ENCODE measurements at places on chromosomes 7 and 10.

DNA sequence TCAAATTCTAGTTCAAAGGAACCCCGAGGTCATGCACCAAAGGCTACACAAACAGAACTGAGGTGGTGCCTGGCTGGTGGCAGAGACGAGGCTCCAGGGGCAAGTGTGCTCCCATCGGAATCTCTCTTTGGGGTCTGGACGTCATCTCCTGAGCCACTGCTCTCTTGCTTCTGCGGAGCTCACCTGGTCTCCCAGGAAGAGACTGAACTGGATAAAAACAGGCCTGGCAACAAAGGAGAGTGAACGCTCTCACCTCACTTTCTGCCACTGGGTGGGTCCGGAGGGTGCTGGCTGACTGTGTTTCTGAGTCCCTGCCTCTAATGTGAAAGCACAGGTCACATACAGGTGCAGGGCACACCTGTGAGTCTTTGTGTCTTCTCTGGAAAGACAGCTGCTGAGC is 22.4 kb downstream of the VIPR2 start:
- no peak for DNase-seq

GRCh38 chr7:68529221-68529620 is 1069.1 kb upstream of the AUTS2 start:
- DNase-seq: no peak

- DNase-seq: no peak
Measured at GRCh38 chr10:43623351-43623750, 17.1 kb downstream of the ZNF485 start.

DNA sequence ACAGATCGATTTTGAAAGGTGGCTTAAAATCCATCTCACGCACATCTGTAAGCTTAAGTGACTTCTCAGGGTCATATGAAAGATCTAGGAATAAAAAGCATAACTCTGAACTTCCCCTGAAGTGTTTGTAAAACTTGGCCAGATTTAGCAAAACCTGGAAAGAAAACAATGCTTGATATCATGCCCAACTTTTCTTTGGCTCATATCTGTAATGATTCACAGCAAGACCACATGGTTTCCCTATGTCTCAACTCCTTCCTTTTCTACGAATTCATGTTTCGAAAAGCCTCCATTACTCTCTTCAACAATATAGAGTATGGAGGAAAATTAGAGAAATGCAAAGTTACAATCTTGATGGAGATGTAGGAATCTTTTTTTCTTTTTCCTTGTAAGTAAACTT is 20.1 kb upstream of the CABCOCO1 start:
- no peak for DNase-seq

DNA sequence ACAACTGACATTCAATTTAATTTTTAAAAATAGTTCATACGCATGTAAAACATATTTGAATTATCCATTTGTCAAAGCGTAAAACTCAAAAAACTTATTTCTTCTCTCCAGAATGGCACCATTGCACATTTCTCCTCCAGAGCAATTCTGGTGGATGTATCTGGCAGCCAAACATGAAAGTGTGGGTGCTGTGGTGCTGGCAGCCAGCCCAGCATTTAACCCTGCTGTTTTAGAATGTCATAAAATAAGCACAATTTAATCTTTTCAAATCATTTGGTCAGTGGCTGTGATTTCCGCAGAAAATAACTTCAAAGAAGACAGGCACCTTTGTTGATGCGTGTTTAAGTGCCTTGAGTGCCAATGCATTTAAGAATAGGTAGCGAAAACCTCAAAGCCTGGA is 302.7 kb upstream of the MEOX2 start:
- no peak for DNase-seq

DNA sequence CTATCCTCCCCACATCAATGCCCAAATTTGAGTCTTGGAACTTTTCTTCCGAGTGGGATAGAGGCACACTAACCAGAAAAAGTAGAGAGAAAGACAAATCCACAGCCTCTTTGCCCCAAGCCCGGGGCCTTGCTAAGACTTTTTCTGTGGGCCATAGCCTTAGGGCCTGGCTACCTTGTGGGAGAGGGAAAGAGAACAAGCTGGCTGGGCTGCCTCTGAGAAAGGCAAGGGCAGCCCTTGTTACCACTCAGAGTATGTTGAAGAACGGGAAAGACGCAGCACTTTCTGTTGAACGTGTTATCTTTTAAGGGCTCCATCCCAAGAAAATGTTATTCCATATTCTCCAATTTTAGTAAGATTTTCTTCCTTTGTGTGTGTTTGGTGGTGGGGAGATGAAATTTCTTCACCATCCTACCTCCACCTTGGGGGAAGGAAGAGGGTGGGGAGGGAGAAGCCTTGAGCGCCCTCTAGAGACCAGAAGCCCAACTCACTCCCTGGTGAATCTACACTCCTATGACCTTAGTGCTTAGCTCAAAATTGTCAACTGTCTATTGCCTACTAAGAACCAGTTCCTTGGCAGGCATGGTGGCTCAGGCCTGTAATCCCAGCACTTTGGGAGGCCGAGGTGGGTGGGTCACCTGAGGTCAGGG is 3.9 kb upstream of the NRF1 start:
- DNase-seq: no peak

DNA sequence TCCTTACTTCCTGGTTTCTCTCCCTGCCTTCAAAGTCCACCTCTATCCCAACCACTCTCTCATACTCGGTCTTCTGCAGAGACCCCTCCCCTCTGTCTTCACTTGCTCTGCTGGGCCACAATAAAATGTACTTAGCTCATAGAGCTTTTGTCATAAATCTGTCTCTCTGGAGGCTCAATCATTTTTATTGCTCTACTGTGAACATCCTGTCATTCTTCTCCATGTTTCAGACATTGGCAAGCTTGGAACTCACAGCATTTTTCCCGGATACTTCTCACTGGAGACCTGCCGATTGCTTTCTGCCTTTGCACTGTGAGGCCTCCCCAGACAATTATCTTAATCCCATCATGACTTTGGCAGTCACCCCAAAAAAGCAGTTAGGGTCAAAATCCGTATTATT is 192.3 kb upstream of the ZMIZ1 start:
- DNase-seq: no peak

DNA sequence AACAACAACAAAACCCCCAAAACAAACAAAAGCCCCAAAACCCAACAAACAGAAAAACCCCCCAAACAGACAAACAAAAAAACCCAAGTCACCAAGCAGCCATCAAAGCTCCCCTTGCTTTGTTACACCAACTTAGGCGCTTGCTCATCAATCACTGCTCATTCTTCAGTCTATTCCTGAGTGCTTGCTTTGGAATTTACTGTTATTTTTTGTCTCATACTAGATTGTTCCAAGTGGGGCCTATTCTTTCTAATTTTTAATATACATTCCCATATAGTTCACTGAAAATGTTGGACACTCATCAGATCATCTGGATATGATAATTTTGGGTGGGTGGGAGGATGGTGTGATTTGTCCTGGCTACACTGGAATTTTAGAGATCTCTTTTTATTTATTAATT is 126.0 kb upstream of the JCAD start:
- DNase-seq: no peak

DNA sequence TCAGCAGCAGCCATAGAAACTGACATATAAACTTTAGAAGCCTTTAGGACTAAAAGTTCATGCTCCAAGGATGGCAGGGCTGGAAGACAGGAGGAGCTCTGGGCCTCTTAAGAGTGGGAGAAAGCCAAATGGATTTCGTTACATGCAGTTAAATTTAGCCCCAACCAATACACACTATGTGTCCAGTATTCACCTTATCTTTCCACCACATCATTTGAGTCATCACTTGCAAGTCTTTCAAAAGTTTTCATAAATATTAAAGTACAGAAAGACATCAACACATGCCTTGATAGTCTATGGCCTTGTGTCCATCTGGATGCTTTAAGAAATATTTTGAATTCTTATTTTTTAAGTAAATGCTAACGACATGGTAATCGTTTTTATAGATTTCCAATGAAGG is 392.4 kb upstream of the LRRN3 start:
- DNase-seq: no peak

GRCh38 chr10:29618341-29619171 is 16.2 kb downstream of the SVIL start:
- no peak for DNase-seq

- no peak for DNase-seq
Measured at GRCh38 chr7:134165252-134165651, 38.1 kb downstream of the LRGUK start.

DNA sequence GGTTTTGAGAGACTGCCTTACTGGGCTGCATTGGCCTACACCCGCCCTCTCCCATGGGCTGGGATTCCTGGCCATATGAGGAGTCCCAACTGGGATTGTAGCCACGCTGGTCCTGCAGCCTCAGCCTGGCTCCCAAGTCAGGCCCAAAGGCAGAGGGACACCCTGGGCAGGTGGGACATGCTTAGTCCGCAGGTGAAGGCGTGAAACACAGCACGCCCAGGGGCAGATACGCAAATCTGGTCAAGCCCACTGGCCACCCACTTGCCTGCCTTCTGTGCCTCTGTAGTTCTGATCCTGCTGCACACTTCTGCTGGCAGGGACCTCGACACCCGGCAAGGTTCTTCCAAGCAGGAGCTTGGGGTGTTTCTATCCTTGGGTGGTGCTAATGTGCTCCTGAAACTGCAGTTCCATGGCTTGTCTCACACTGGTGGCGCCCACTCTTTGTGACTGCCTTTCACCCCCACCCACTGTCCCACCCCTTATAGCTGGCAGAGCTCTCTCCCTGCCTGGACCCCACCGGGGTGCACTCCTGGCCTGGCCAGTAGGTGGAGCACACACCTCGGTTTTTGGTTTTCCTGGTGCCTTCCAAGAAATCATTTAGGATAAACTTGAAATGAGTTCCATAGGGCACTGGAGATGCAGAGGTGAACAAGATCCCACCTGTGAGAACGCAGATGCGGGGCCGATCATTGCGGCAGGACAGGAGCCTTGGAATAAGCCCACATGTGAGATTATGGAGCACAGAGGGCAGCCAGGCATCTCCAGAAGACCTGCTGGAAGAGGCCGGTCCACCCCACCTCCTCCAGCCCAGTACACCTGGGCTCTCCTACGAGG is 47.9 kb downstream of the MKI67 start:
- no peak for DNase-seq
